Activated CD4-positive, alpha-beta memory T cell treated with anti-CD3 and anti-CD28 coated beads for 36 hours (primary cell): ENCODE measurements at places on chromosomes 16 and 17.

- DNase-seq, result no peak
Observed at GRCh38 chr17:47335101-47335936, 11.6 kb downstream of the EFCAB13 start.

DNA sequence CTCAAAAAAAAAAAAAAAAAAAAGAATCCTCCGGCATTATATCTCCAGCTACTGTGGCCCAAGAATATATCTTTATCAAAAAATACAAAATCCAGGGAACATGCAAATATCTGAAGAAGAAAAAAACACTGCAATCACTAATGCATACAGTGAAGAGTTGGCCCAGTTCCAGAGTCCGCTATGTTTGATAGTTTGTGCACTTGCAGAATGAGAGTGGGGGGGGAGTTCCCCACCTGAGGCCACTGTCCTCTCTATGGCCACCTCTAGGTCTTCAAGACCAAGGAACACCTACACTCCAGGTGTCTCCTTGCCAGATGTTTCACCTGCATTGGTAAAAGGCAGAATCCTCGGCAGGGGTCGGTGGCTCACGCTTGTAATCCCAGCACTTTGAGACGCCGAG is 4.0 kb downstream of the ZNF785 start:
- DNase-seq, result no peak

DNA sequence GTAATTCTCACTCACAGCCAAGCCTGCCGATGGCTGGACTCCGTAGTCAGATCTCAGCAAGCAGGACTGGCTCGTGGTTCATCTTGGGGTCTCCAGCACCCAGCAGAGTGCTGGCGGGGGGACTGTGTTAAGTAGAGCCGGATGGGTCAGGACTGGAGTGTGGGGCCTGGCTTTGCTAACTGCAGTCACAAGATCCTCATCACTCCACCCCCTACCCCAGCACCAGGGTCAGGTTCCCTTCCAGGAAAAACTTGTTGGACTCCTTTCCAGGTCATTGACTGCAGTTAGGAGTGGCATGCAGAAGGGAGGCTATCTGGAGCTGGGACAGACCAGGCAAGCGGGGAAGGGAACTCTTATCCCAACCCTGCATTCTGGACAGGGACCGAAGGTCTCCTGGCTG is 6.0 kb downstream of the CIITA start:
- no peak for DNase-seq

DNA sequence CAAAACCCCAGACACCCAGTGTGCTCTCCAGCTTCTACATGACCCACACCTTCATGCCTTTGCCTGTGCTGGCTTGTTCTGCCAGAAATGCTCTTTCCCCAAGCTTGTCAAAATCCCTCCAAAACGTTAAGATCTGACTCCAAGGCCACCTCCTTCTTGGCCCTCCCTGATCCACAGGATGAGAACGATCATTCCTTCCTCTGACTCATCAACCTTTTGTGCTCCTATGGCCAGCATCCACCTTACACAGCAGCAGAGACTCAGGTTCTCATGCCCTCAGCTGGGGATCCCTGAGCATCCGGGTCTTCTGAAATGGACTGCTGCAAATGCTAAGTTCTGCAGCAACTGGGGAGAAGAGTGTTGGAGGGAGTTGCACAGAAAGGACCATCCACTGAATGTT is 2.9 kb downstream of the ZBTB4 start:
- no peak for DNase-seq

DNA sequence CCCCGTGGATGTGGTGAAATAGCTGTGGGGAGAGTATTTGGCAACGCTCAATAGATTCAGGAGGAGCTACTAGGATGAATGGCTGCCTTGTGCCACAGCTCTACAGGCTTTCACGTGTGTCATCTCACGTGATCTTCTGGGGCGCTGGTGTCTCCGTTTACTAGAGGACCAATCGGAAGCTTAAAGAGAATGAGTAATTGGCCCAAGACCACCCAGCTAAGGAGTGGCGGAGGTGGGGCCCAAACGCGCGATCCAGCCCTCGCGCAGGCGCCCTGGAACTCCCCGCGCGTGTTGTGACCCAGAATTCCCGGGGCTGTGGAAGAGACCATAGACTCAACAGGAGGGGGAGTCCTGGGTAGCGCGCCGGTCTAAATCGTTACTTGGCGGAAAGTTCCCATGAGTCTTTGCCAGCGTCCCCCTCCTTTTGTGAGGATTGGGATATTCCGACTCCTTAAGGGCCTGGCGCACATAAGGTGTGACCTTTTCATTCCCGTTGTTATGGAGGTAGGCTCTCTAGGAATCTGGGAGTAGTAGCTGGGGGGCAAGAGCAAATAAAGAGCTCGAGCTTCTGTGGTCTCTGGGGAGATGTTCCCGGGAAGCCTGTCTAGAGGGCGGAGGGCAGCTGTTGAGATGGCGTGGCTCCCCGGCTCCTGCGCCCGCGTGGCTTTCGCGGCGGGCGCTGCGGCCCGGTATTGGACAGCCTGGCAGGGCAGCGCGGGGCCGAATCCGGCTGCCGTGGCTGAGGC is 23.4 kb downstream of the TRPV2 start:
- peak; percentile 98 for DNase-seq

DNA sequence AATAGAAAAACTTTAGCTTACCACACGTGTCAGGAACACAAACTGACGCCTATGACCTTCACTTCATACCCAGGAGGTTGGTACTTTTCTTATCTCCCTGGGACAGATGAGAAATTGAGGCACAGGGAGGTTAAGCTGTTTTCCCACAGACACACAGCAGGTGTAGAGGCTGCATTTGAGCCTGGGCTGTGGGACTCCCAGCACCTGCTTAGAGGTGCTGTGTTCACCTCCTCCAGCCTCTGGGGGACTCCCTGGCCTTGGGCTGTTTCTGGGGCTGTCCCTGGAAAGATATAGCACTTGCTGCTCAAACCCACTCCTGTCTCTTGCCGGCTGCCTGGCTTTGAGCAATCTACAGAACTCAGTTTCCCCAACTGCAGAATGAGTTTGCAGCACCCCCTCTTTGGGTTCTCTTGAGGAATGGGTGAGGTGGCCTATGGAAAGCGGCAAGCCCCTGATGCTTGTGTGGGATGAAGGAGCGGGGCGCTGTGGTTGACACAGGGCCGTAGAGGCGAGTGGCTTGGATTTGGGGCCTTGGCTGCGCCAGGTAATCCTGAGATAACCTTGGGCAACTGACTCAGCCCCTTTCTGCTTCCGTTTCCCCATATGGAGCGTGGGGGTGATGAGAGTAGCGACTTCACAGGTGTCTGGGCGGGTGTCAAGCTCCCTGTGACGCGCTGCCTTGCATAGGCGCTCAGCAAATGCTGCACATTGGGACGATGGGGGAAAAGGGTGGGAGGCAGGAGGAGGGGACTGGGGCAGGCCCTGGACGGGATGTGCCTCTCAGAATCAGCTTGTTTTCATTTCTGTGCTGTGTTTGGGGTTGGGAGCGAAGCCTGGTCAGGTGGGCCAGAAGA is 104.5 kb upstream of the CIBAR2 start:
- DNase-seq, result peak; percentile 43

DNA sequence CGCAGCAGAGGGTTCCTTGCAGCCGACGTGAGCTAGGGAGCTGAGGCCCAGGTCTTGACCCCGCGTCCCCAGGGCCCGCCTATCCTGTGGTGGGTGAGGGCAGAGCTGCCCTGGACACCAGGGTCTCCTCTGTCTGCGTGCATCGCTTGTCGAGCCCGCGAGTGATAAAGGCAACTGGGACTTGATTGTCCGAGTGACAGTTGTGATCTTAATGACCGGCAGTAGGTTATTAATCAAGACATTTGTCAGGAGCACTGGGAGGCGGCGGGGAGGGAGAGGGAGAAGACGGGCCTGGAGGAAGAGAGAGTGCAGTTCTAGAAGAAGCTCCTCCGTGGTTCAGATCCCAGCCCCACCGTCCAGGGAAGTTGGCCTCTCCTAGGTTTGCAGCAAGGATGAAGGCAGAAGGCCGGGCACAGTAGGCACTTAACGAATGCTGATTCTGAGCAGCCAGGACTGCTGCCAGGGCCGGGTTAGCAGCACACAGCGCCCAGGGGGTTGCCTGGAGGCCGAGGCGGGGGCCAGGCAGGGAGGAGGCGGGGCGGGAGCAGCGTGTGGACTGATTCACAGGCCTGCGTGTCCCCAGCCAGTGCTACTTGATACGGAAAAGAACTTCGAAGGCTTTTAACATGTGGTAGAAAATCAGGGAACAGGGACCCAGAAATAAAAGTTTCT is 11.3 kb upstream of the GSE1 start:
- DNase-seq, result no peak

GRCh38 chr17:9860851-9861250 is 35.1 kb downstream of the GLP2R start:
- no peak for DNase-seq

- DNase-seq, result no peak
Observed at GRCh38 chr17:39729280-39729851, 966 bp downstream of the MIEN1 start.

DNA sequence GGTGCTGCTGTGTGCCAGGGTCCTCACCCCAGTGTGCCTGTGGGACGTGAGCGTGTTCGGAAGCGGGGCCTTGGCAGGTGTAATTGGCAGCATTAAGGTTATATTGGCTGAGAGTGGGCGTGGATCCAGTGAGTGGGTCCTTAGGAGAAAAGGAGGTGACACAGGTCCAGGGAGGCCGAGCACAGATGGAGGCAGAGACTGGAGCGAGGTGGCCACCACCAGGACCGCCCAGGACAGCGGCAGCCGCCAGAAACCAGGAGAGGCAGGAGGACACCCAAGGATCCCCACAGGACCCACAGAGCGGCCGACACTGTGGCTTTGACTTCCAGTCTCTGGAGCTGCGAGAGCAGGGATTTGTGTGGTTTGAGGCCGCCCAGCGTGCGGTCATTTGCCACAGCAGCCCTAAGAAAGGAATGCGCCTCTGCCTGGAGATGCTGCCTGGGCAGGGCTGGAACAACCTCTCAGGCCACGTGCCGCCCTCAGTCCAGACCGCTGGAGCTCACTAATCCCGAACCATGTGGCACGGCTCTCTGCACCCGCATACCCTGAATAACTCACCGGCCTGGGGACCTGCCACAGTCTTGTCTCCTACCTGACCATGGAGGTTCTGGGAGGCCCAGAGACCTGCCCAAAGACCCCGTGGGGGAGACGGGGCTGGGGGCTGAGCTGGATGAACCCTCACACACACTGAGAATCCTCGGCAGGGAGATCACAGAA is 45.4 kb downstream of the SOX8 start:
- DNase-seq, result no peak

DNA sequence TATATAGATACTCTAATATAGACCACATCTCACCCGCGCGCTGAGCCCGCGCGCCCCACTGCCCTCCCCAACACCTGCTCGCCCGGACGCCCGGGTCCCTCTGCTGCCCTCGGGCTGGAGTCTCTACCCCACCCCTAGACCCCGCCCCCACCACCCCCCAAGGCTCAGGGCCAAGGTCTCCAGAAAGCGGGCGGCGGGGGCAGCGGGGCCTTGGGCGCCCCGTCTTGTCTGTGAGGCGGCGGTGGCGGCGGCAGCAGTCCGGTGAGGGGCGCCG is 2.6 kb downstream of the HES7 start:
- no peak for DNase-seq

- peak; percentile 52 for DNase-seq
Observed at GRCh38 chr16:78962457-78962929, 638.0 kb downstream of the MAF start.

DNA sequence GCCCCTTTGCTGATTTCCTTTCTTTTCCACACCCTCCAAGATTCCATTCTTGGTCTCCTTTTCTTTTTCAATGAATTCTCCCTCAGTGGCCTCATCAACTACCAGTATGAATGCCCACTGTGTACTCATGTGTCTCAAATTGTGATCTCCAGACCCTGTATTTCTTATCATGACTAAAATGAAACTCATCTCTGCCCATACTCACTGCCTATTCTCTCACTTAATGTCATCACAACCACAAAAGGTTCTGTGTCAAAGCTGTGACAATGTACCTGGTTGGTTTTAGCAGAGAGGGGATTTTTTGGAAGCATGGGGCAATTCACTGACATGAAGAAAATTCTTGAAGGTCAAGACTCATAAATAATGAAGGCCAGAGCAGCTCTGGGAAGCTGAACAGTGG is 11.5 kb upstream of the TBX4 start:
- no peak for DNase-seq

DNA sequence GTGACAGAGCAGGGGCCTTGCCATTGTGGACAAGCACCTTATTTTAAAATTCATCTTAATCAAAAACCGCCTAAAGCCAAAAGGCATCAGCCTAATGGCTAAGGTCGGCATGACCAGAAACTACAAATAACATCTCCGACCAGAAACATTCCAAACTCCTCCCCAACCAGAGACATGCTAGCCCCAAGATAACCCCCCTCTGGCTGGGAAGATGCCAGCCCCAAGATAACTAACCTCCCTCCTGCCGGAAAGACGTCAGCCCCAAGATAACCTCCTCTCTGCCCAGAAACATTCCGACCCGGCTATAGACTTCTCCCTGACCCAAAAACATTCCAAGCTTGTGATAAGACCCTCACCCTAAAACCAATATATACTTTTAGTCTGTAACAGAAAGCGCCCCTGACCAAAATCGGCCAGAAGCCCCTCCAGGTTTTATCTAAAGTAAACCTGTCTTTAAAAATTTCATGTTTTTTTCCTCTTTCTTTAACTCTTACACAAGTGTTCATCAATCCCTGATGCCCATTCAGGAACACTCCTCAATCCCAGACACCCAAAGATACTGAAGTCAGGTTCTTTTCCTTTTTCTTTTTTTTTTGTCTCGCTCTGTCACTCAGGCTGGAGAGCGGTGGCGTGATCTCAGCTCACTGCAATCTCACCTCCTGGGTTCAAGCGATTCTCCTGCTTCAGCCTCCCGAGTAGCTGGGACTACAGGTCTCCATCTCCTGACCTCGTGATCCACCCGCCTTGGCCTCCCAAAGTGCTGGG is 32.7 kb downstream of the TLE7 start:
- DNase-seq, result no peak

GRCh38 chr16:68197250-68197649 is 38.7 kb downstream of the ESRP2 start:
- DNase-seq, result no peak

DNA sequence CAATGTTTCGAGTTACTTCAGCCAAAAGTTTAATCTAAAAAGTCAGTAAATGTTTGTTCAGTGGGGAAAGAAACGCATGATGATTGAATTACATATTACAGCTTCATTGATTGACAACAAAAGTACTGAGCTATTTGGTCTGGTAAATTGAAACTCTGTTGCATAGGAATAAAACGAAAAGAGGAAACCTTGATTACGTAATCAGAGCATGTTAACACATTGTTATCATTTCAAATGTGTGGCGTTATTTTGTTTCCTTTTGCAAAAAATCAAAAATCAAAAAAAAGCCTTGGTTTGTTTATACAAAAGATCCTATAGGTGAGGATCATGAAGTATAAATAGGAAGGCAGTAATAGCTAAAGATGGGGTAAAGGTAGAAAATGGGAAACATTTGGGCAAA is 19.5 kb upstream of the CA10 start:
- DNase-seq, result no peak

- DNase-seq, result no peak
Observed at GRCh38 chr16:46730126-46730525, 18.0 kb downstream of the MYLK3 start.

GRCh38 chr17:78425429-78425828 is 47.0 kb downstream of the PGS1 start:
- DNase-seq, result no peak

GRCh38 chr16:54031107-54031760 is 255.4 kb downstream of the IRX3 start:
- no peak for DNase-seq
